ENCODE measurements at places on chromosomes 4 and X. TPM values are rescaled to one million over a fixed set of nuclear protein-coding genes. Genes with fewer than 3 reads are reported as not detected.

- no peak for DNase-seq
These were observed 23.3 kb downstream of the FRYL start for GRCh38 chr4:48756689-48757220.

DNA sequence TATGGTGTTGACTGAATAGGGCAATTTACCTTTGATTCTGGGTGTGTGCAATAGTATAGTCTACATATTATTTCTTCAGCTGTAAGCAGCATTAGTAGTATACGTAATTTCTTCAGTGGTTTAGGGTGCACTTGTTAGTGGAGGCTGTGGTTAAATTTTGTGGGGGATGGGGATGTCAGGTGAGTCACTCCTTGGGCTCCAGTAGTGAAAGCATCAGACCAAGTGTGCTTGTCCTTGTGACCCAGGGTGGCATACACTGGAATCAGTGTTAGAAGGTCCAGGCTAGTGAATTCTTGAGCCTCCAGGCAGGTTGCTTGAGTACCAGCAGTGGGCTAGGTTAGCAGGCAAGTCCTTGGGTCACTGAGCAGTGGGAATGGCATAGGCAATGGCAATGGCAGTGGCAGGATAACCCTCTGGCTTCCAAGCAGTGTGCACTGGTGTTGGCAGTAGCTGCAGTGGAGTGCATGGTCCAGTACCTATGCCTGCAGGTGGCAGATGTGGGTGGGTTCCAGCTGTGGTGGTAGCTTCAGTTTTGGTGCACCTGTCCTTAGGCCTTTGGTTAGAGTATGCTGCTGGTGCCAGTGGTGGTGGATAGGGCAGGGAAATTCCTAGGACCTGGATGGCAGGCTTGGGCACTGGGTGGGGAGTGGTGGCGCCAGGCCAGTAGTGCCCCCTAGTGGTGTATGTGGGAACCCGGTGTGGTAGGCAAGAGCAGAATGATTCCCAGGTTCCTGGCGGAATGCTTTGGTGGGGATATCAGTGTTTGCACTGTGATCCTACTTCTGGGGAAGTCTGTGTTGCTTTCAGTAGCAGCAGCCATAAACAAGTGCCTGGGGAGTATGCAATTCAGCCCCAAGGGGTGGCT lies 531.0 kb downstream of the SMARCA1 start:
- no peak for DNase-seq

GRCh38 chrX:3312109-3312508 lies 34.3 kb downstream of the MXRA5 start:
- DNase-seq: no peak

DNA sequence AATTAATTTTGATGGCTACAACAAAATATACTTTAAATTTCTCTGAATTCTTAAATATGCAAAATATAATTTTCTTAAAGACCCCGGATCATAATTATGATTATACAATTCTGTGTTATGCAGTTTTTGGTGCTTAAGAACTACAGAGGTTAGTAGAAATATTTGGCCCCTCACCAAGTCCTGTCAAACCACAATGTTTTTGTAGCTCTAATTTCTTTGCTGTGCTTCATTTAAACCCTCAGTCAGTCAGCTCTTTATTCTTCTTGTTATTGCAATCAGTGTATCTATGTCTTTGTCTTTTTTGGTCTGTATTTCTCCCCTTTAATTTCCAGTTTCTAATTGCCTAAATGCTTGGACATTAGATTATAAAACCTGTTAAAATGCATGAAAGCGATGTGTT lies 186.1 kb downstream of the CAMK2D start:
- DNase-seq: no peak

- DNase-seq: no peak
These were observed 15.8 kb upstream of the GAGE10 start for GRCh38 chrX:49287665-49288064.

- DNase-seq: no peak
These were observed 27.7 kb downstream of the RGS12 start for GRCh38 chr4:3320361-3321023.

DNA sequence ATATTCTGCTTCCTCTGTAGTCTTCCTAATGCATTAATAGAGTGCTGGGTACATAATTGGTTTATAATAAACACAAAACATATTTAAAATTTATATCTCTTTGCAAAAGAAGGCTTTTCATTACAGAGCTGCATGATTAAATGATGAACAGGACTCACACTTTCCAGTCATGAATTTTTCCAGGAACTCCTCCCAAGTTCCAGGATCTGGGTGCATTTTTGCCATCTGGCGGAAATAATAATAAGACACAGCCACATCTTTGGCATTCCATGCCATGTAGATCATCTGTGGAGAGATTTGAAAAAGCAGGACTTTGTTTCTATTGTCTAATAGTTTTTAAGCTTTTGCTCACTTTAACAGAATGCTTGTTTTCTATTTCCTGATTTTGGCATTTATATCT lies 40.2 kb upstream of the SULT1B1 start:
- no peak for DNase-seq

Gene KCNIP4
- total RNA-seq: 2.0 TPM

Gene RAB39B
- 4.3 TPM for total RNA-seq

Gene TMEM187
- total RNA-seq: 9.9 TPM
